ENCODE measurements at places on chromosomes 3 and 15.

DNA sequence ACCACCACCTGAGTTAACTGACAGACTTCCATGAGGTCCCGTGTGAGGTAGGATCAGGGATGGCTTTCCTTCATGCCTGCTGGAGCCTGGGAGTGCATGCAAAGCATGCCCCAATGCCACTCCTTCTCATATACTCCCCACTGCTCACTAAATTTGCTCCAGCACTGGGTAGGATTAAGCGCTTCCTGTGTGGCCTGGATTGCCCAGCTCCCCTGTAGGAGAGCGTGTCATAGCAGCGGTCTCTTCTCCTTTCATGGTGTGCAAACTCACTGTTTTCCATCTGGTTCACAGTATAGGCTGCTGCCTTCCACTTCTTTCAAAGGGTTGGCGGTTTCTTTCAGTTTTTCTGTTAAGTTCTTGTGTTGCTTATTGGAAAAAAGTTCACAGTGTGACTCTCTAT lies 34.1 kb upstream of the ABI3BP start:
- DNase-seq: no peak

- DNase-seq: no peak
These were observed 15.0 kb downstream of the MASP1 start for GRCh38 chr3:187276397-187277128.

DNA sequence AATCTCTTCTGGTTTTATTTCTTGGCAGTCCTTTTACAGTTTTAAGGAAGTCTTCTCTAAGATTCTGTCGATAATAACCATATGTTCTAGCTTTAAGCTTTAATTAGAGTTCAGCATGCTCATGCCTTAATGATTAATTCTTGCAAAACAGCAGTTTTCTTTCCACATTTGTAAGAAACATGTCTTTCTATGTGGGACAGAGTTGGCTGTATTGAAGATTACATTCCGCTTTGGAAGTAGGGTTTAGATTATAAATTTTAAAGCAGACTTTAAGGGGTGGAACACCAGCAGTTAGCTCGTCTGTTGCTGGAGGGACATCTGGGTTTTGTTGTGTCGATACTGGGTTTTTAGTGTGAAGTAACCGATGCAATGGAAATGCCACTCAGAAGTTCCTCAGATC lies 35.3 kb downstream of the SQOR start:
- no peak for DNase-seq

- no peak for DNase-seq
These were observed 3.0 kb downstream of the LIMD1 start for GRCh38 chr3:45597581-45597980.

DNA sequence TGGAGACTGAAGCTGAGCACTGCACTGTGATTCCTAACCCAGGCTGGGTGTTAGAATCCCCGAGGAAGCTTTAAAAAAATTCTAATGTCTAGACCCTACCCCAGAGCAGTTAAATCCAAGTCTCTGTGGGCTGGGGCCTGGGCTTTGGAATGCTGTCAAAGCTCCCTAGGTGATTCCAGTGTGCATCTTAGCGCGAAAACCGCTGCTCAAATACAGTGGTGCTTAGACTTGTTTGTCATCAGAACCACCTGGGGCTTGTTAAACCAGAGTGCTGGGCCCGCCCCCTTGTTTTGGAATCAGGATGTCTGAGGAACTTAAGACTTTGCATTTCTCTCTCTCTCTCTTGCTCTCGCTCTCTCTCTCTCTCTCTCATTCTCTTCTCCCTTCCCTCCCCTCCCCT lies 20.7 kb downstream of the RHCG start:
- DNase-seq: no peak

- DNase-seq: no peak
These were observed 95.2 kb downstream of the AQP9 start for GRCh38 chr15:58233341-58233740.

- no peak for DNase-seq
These were observed 58.8 kb downstream of the IL16 start for GRCh38 chr15:81255315-81255957.

GRCh38 chr3:174498638-174499037 lies 360.5 kb upstream of the NAALADL2 start:
- no peak for DNase-seq

DNA sequence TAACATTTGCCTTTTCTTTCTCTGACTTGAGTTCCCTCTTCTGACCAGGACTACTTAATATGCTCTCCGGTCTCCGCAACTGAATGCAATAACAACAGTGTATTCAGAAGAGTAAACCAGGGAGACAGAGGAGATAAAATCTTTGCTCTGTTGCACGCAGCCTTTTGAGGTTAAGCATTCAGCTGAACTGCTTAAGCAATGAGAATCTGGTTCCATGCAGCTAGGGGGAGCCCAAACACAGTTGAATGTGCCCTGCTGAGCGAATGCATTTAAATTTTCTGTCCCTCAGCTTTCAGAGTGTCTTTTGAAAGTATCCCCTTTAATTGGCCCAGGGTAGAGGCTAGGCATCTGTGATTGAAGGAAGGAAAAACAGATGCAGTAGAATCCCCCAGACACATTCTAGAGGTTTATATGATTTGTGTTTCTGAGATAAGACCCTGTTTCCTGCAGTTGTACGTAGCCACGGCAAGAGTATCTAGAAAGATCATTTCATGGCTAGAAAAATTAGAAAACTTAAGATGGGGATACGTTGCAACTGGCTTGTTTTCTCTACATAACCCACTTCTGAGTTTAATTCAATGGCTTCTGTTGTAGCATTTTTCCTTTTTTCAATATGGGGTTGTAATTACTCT lies 309.6 kb downstream of the TUSC7 start:
- peak; percentile 64 for DNase-seq

GRCh38 chr15:88312941-88313579 lies 56.5 kb upstream of the NTRK3 start:
- DNase-seq: no peak

GRCh38 chr15:31276596-31277298 lies 49.9 kb upstream of the KLF13 start:
- no peak for DNase-seq

DNA sequence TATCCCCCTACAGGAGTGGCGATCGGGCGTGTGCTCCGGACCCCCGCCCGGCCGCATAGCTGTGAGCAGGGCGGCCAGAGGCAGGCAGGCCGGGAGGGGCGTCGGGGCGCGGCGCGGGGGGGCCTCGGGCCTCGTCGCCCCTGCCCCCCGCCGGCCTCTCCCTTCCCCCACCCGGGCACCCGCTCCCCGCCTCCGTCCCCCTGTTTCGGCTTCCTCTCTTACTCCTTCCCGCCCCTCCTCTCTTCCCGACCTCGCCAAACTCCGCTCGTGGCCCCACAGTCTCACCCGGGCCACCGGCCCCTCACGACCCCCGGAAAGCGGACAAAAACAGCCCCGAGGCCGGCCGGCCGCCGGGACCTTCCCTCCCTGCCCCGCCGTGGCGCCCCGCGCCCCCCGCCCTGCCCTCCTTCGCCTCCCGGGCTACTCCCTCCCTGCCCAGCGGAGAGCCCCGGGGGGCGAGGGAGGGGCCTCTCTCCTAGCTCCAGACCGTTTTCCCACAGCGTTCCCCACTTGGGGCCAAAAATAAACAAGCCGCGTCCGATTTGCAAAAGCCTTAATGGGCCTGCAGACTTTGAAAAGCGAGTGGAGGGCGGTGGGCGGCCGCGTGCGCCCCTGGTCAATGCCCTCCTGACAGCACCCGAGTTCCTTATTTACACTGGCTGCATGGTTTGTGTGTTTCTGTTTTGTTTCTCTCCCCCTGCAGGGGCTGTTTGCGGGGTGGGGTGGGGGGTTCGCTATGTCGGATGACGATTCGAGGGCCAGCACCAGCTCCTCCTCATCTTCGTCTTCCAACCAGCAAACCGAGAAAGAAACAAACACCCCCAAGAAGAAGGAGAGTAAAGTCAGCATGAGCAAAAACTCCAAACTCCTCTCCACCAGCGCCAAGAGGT lies 1.0 kb downstream of the UBE2E1 start:
- DNase-seq: peak; percentile 41

GRCh38 chr3:177314897-177315296 lies 117.6 kb upstream of the TBL1XR1 start:
- no peak for DNase-seq

- DNase-seq: no peak
These were observed 202.3 kb upstream of the PROK2 start for GRCh38 chr3:71987089-71987735.

DNA sequence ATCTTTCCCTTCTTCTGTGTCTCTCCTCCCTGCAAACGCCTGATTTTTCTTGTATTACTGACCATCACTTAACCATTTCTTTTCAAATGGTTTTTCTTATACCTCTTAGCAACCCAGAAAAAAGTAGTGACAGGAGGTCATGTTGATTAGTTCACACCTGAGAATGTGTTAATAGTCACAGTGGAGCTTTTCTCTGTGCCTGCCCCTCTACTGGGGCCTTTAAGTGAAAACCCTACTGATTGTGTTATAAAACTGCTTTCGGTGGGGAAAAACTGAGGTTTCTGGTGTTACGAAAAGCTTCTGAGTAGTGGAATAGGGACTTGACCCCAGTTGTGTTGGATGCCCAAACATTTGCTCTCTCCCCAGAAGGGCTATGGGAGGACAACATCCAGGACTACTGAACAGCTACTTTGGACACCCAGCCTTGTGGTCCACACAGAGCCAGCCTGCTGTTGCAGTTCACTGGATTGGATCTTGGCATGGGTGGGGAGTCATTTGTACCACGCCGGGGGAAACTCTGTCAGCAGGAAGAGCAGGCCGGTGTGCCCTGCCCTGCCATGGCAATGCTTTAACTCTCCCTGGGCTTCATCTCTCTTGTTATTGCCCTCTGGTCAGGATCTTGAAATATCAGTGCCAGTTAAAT lies 10.3 kb downstream of the GPR87 start:
- DNase-seq: no peak

DNA sequence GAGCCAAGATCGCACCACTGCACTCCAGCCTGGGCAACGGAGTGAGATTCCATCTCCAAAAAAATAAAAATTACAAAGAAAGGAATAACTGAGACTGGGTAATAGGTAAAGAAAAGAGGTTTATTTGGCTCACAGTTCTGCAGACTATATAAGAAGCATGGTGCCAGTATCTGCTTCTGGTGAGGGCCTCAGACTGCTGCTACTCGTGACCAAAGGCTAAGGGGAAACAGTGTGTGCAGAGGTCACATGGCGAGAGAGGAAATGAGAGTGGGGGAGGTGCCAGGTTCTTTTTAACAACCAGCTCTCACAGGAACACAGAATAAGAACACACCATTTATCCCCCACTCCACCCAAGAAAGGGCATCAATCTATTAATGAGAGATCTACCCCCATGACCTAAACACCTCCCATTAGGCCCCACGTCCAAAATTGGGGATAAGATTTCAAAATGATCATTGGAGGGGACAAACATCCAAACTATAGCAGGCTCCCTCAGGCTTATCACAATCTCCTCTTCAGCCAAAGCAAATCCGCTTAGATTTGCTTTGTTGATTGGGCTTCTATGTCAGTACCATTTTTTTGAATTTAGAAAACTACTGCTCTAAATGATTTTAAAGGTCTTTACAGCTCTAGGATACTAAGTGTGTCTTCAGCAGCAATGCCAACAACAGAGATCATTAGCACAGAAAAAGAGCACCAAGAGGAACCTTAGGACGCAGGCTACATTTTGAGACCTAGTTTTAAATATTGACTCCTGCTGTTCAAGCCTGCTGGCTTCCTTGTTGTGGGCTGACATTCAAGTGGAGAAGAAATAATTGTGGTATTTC lies 84.2 kb upstream of the TBL1XR1 start:
- DNase-seq: no peak

GRCh38 chr3:17076940-17077605 lies 192.3 kb downstream of the PLCL2 start:
- no peak for DNase-seq

DNA sequence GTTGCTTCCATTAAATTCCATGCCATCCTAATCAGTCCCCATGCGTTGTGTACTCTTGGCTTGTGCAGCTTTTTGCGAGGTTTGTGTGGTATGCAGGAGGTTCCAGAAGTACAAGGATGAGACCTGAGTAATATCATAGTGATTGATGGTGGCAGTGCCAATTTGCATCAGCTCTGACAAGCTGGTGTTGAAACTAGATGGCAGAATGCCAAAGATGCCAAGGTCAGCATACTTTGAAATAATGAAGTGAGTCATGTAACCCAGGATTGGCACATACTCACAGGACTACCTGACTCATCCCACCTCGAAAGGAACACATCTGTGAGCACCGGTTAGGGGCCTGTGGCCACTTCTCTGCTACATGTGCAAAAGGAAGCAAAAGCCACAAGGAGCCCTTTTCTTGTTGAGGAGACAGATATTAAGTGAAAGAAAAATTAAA lies 14.3 kb downstream of the KAT2B start:
- DNase-seq: no peak

GRCh38 chr3:139764936-139765335 lies 87.2 kb upstream of the NMNAT3 start:
- no peak for DNase-seq

- DNase-seq: no peak
These were observed 44.6 kb downstream of the EIF4E3 start for GRCh38 chr3:71680603-71681002.

Measured in neuronal stem cell (in vitro differentiated cells).